Gastroesophageal sphincter (tissue), 4 donors: ENCODE measurements at places on chromosomes 3 and 15. TPM values are rescaled to one million over a fixed set of nuclear protein-coding genes. Genes with fewer than 3 reads are reported as not detected.

- no peak for ATAC-seq
Measured at GRCh38 chr15:94228611-94229010, 2.8 kb upstream of the MCTP2 start.

Gene FOXB1
- total RNA-seq: not detected

Gene WDR93
- total RNA-seq: not detected

DNA sequence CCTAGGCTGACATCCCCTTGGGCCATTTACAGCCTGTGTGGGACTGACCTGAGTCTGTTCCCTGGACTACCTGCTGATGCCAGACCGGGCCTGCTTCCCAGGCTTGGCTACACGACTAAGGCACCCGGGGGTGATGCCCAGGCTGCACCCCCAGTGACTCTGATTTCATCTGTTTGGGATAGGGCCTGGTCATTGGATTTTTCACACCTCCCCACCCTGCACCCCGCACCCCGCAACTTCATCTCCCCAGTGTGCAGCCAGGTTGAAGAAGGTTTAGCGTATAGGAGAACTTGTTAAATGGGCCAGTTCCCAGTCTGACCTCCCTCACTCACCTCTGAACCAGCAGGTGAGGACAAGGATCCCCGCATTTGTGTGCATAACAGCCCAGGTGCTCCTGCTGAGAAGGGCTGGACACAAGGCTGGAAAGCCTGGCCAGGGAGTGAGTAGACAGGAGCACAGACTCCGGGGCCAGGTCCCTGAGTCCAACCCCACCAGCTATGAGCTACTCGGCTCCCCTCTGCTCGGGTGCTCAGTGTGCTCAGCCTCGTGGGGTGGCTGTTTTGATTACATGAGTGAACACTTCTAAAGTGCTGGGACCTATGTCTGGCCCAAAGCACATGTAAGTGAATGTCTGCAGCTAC lies 18.5 kb downstream of the SLC6A20 start:
- ATAC-seq: no peak

Gene STARD5
- 1.3 TPM for total RNA-seq

Gene MINAR1
- total RNA-seq: 2.2 TPM

DNA sequence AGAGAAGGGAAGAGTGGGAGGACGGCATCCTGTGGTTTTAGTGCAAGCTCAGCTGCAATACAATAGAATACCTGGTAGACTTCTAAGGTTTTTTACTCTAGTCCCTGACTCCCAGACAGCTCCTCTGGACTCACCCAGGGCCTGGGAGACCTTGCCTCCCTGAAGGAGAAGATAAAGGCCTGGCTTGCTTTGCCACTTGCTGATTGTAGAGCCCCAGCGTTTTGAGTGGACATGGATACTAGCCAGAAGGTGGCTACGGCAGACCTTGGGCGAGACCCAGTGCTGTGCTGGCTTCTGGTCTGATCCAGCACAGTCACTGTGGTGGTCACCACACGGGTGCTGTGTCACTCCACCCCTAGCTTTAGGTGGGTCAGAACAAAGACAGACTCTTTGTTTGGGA lies 72.2 kb upstream of the TTC14 start:
- no peak for ATAC-seq

DNA sequence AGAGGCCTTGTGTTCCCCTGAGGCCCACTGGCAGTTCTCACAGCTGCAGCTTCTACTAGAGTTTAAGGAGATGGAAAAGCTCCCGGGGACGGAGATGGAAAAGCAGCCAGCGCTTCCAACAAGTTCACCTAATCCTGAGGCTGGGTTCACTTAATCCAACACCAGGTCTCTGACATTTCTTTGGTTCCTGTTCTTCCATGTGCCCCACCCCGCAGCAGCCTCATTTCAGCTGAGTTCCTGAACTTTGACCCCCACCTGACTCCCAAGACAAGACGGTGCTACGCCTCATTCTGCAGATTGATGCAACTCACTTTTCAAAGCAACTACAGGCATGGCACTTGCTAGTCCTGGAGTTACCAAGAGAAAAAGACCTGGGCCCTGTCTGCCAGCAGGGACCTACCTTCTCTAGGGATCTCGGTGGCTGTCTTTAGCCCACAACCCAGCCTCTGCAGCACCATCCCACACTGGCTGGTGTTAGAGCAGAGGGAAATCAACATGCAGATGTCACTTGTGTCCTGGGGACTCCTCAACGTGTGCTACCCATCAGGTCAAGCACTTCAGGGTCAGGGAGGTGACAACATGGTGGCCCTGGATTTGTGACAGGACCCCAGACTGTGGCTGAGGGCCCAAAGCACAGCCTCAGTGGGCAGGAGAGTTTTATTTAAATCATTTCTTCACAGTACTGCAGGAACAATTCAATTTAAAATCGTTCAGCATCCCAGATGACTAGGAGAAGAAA lies 406.1 kb downstream of the VPS13C start:
- ATAC-seq: no peak

GRCh38 chr3:53240989-53241972 lies 14.5 kb downstream of the TKT start:
- ATAC-seq: no peak

Gene ZNF662
- total RNA-seq: 13.3 TPM

DNA sequence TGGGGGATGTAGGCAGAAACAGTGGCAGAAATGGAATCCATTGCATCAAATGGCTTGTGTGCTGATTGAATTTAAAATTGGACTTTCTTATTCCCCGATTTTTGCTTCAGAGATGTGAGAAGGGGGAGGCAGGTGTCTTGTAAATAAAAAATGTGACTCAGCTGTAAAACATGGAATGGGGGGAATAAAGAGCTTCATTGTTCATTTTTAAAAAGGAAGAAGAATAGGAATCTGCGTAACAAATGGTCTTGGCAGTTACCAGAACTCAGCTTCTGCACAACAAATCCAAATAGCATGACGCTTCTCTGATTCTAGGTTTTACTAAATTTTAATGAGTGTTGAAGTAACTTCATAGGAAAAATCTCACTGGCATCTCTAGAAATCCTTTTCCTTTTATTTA lies 323.9 kb upstream of the GBE1 start:
- no peak for ATAC-seq

Gene GAP43
- 1.1 TPM for total RNA-seq

- ATAC-seq: peak; percentile 81
Measured at GRCh38 chr3:45816544-45816943, 20.2 kb upstream of the SLC6A20 start.

Gene STIMATE
- 15.6 TPM for total RNA-seq

GRCh38 chr3:170021083-170021482 lies 16.7 kb upstream of the GPR160 start:
- no peak for ATAC-seq

- ATAC-seq: no peak
Measured at GRCh38 chr3:113038328-113038727, 47.5 kb downstream of the GTPBP8 start.

Gene CCDC33
- not detected for total RNA-seq

Gene PCOLCE2
- total RNA-seq: 88.1 TPM

Gene CHST2
- total RNA-seq: 8.5 TPM

DNA sequence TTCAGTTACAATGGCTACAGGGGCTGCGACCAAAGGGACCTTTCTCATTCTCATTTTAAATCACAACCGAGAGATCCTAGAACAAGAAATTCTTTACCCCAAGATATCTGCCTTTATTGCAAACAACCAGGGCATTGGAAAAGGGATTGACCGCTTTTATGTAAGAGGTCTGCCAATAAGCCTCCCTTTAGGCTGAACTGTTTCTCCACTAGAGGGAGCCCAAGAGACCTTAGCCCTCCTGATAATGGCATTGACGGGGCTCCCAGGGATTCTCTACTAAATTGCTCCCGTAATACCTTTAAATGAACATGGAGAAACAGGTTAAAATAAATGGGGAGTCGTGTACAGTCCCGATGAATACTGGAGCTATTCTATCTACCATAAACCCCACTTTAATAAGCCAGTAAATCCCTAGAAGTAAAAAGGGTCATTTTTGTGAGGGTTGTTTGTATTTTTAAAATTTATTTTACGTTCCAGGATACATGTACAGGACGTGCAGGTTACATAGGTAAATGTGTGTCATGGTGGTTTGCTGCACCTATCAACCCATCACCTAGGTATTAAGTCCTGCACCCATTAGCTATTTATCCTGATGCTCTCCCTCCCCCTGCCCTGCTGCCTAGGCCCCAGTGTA lies 7.5 kb upstream of the IGSF10 start:
- no peak for ATAC-seq

DNA sequence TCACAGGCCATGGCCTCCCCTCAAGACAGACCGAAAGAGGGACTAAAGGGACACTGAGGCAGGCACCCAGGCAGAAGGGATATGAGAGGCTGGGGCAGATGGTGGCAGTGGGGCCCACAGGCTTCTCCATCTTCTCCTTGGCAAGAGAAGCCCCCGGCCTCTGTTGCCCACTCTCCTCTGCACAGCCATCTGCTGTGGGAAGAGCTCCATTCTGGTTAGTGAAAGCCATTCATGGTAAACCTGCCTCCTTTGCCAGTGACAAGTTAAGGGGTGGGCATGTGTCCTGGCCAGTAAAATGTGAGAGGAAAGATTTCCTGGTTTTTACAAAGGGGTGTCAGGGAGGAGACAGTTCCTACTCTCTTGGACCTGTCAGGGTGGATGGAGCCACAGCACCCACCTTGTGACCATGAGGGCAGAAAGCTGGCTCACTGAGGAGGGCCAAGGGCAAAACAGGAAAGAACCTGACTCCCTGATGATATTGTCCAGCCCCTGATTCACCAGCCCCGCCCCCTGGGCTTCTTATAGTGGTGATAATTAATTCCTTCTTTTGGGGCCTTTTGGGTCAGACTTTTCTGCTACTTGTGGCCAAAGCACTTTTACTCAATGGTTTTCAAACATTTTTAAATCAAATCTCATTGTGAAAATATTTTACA lies 130.4 kb upstream of the SMAD3 start:
- no peak for ATAC-seq

Gene ZSCAN29
- total RNA-seq: 30.7 TPM

DNA sequence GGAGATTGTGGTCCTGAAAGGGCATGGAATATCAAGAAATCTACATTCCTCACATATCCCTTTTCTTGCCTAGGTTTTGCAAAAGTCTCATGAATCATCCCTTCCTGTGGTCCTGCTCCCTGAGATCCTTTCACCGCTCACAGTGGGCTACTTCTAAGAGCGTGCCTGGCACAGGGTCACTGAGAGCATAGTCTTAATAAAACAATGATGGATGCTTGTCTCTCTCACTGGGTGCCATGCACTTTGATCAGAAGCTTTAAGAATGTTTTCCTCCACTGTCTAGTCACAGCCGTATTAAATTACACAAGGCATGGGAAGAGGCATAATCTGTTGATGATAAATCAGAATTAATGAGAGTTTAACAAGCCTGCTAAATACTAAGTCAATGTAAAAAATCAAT lies 269.7 kb upstream of the ATP10A start:
- ATAC-seq: no peak

DNA sequence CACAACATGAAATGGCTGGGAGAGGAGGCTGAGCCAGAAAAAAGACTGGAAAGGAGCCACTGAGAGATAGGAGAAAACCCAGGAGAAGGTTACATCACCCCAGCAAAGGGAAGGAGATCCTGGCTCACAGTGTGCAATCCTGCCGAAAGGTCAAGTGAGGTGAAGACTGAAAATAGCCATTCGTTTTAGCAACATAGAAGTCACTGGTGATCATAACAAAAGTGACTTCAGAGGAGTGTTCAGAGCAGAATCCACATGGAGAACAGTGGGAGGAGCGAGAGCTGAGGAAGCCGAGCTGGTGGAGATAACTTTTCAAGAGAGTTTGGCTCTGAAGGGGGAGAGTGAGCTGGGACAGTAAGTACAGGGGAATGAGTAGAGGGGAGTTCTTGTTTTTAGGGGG lies 5.4 kb upstream of the HEG1 start:
- peak; percentile 88 for ATAC-seq

- ATAC-seq: no peak
Measured at GRCh38 chr15:32993285-32993684, 201.2 kb downstream of the FMN1 start.

DNA sequence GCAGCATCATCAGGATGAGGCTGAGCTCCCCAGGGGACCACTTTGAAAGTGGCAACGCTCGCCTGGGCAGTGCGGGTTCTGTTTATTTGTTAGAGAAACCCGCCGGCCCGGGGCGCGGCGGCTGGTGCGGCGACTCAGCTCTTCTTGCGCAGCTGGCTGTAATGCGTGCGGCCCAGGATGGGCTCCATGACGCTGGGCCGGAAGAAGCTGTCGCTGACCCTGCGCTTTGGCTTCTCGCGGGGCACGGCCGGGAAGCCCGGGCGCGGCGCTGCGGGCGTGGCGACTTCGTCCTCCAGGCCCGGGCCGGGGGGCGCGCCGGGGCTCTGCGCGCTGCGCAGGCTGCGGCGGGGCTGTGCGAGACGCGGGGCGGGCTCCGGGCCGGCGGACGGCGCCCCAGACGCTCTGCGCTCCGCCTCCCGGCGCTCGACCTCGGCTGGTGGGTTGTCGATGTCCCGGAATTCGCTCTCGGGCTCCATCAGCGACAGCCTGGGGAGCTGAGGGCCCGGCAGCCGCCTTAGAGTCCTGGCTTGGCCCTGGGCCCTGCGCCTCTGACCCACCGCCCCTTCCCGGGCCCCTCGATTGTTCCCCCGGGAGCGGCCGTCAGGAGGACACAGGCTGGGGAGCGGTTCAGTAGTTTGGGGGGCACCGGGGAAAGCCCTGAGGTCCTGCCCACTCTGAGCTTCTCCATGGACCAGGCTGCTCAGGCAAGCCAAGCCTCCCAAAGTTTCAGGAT lies 10.3 kb upstream of the KIF7 start:
- ATAC-seq: peak; percentile 84

- ATAC-seq: no peak
Measured at GRCh38 chr15:92909136-92909781, 9.1 kb downstream of the CHD2 start.

GRCh38 chr15:31483986-31484951 lies 157.6 kb downstream of the KLF13 start:
- no peak for ATAC-seq

Gene CACNA2D3
- total RNA-seq: 6.5 TPM

Gene RBPMS2
- 43.7 TPM for total RNA-seq

DNA sequence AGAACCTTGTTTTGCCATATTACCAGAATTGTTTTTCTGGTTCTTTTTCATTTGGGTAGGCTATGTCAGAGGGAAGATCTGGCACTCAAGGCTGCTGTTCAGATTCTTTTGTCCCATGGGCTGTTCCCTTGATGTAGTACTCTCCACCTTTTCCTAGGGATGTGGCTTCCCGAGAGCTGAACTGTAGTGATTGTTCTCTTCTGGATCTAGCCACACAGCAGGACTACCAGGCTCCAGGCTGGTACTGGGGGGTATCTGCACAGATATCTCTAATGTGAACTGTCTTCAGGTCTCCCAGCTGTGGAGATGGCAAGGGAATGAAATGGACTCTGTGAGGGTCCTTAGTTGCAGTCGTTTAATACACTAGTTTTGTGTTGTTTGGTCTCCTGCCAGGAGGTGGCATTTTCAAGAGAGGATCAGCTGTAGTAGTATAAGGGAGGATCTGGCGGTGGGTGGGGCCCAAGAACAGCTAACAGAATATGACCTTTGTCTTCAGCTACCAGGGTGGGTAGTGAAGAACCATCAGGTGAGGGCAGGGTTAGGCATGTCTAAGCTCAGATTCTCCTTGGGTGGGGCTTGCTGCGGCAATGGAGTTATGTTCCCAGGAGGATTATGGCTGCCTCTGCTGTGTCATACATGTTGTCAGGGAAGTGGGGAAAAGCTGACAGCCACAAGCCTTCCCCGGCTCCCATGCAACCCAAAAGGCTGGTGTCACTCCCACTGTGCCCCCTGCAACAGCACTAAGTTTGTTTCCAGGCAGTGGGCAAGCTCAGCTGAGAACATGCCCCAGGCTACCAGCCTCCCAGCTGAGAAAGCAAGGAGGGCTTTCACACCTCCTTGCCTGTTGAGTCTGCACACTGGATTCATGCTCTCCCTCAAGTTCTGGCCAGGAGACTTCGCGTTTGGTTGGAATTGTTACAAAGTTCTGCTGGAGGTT lies 252.5 kb downstream of the ISL2 start:
- no peak for ATAC-seq

Gene UACA
- total RNA-seq: 78.9 TPM

Gene P2RY1
- total RNA-seq: 1.2 TPM

Gene ARNT2
- 8.2 TPM for total RNA-seq
